ENCODE measurements at places on chromosomes 11 and 22.

DNA sequence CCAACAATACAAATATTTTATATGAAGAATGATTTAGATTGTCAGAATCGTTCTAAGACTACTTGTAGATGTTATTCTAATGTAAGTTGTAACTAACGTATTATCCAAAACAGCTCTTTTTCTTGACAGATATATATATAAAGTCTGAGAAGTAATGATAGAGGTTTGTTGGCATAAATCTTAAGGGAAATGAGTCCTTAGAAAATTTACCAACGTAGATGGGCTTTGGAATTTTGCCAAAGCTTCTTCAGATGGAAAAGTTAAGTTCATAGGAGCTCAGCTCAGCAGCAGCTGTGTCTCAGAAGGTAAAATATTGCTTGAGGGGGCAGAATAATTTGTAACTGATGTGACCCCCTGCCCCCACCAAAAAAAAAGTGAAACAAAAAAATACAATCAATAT is 66.7 kb downstream of the BID start:
- no peak for DNase-seq

DNA sequence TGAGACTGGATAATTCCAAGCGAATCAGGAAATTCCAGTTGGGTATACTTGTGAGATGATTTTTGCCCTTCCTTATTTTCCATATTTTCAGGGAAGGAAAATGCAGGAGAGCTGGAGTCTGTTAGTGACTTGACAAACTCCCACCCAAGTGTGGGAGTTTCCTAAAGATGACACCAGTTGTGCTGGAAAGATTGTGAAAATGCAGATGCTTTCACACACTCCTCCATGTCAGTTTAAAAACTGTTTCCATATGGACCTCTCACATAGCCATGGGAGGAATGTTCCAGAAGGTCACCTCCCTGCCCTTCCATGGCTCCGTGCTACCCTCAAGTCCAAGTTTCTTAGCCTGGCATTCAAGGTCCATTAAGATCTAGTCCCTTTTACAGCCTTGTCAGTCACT is 350.7 kb upstream of the NARS2 start:
- DNase-seq = no peak

- DNase-seq = no peak
Measured at GRCh38 chr11:85970593-85970992, 98.3 kb downstream of the PICALM start.

GRCh38 chr11:75135021-75135650 is 15.8 kb upstream of the SLCO2B1 start:
- no peak for DNase-seq

- no peak for DNase-seq
Measured at GRCh38 chr11:134511255-134511654, 99.2 kb upstream of the B3GAT1 start.

Data from SIG-M5 (cell line).